ENCODE measurements at places on chromosomes 6 and 20.

GRCh38 chr20:58818586-58819285 lies 32.0 kb downstream of the GNAS-AS1 start:
- DNase-seq, result no peak

- no peak for DNase-seq
These were observed 4.9 kb downstream of the TCF15 start for GRCh38 chr20:605237-605636.

GRCh38 chr6:157123234-157123633 lies 200.1 kb downstream of the TMEM242 start:
- no peak for DNase-seq

DNA sequence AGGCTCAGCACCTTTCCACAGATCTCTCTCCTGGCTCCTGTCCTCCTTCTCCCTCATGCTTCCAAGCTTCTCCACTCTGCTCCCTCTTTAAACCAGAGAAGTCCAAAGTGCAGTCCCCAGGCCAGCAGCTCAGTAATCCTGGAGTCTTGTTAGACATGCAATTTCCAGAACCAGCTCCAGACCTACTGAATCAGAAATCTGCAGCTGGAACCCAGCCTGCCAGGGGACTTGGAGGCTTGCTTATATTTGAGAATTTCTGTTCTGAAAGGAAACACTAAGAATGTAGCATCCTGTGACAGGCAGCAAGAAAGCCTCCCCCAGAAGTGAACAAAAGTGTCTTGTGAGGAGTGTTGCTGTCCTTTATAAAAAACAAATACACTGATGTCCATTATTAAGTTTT lies 438.1 kb downstream of the BCKDHB start:
- peak; percentile 52 for DNase-seq

GRCh38 chr20:63222541-63222940 lies 6.6 kb upstream of the YTHDF1 start:
- no peak for DNase-seq

- DNase-seq, result no peak
These were observed 129.7 kb downstream of the RALGAPA2 start for GRCh38 chr20:20582734-20583133.

DNA sequence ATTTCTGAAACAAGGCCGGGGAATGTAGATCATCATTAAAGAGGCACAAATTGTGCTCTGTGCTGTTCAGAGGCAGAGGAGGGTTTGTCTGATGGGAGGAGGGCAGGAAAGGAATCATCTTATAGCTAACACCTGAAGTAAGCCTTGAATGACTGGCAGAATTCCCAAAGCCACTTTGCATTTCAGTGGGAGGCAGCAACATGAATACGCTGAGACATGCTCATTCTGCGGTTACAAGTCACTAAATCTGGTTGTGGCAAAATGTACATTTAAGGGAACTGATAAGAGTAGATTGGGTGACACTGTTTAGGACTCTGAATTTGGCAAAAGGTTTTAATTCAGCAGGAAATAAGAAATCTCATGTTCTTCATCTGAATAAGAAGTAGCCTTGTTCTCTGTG lies 4.4 kb upstream of the COL19A1 start:
- DNase-seq, result no peak

- DNase-seq, result no peak
These were observed 112.7 kb downstream of the GJA1 start for GRCh38 chr6:121548131-121548530.

DNA sequence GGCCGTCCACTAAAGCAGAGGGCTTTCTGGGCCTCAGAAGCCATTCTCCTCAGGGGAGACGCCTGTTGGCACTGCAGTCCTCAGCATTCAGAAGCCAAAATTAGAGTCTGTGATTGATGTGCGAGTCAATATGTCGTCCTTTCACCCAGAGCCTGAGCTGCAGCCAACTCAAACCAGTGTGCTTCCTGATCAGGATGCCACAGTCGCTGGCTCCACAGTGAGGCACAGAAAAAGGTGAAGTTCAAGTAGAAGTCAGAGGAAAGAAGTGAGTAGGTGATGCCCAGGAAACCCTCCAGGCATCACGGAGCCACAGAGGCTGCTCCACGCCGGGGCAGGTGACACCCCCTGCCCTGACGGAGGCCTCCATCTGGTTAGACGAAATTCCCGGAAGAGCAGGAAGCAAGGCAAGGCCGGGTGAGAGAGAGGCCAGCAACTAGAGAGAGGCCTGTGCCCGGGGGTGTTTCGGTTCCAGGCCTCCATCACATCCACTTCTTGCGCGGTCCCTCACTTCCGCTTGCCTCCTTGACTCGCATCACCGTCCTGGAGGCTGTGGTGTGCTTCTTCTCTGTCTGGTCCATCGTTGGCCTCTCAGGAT lies 177.7 kb upstream of the SNX9 start:
- peak; percentile 33 for DNase-seq

DNA sequence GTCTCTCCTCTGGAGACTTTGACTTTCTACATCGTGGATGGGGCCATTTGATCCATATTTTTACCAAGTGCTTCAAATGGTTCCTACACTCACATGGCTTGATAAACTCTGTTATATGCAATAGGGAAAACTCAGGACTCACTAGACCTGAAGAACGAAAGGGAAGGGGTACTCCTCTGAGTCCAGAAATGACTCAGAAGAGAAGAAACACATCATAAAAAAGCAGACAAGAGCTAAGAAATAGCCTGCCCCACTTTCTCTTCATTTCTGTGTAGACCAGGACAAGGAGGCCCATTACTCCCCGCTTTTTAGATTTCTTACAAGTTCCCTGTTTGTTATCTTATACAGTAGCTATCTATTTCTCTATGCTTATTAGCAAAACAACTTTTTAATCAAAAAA lies 369.8 kb upstream of the ARID1B start:
- no peak for DNase-seq

DNA sequence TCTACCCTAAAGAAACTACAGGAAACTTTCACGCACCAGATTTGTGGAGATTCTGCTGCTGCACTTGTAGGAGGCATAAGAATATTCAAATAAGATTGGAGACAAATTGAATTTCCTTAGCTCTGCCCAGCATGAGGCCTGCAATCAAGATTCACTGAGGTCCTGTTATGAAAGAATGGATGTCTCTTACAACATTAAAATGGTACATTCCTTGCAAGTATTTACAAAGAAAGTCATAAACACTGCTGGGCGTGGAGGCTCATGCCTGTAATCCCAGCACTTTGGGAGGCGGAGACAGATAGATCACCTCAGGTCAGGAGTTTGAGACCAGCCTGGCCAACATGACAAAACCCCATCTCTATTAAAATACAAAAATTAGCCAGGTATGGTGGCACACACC lies 74.0 kb upstream of the MAP3K4 start:
- no peak for DNase-seq

GRCh38 chr6:30687659-30688431 lies 1.4 kb upstream of the PPP1R18 start:
- no peak for DNase-seq

DNA sequence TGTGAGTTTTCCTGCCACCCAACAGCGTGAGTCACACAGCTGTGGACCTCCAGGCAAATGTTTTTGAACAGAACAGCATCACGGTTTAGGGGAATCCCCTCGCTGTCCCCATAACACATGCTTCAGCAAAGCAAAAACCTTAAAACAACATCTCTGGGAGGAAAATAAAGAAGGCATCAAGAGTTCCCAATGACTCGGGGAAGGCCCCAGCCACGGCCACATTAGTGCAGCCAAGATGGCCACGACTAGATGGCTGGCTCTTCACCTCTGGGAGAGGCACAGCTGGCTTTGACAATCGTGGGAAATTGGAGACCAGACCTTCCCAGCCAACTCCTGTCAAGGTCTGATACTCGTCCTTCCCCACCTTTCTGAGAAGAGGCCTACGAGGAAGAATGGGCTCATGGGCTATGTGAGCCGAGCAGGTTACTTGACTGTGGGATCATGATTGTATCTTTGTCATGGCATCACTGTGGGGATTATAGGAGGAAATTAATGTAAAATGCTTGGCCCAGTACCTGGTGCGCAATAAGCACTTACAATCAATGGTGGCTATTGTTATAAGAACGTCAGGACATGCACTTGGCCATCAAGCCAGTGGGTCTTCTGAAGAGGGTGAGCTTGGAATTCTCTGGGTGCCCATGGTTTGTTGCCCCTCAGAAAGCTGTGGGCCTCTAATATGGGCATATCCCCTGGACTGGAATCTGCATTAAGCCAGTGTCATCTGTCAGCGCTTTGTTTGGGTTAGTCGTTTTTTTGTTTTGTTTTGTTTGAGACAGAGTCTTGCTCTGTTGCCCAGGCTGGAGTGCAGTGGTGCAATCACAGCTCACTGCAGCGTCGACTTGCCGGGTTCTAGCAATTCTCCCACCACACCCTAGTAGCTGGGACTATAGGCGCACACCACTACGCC lies 43.6 kb downstream of the FGD2 start:
- DNase-seq, result no peak
